Fibroblast of the conjunctiva (primary cell): ENCODE measurements at places on chromosomes 2 and 18.

- DNase-seq: no peak
Measured at GRCh38 chr2:47129191-47129706, 25.9 kb downstream of the STPG4 start.

- DNase-seq: no peak
Measured at GRCh38 chr2:128765811-128766210, 447.1 kb upstream of the HS6ST1 start.

DNA sequence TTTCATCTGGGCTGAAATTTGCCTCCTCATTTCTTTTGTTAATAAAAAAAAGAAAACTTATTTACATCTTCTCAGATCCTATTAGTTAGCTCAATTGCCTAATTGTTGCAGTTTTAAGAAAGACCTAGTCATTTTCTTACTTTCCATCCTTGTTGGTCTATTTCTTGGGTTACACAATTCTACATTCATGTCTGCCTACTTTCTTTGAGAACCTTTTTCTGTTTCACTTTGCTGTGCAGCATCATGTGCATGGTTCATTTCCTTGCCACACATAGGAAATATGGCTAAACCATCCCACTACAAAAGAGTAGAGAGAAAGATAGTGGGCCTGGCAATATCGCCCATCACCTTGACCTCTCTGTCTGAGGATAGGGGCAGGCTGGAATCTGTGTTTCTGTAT, 780.7 kb upstream of the FANCL start:
- no peak for DNase-seq

GRCh38 chr18:25592804-25593360, 240.9 kb upstream of the ZNF521 start:
- no peak for DNase-seq

DNA sequence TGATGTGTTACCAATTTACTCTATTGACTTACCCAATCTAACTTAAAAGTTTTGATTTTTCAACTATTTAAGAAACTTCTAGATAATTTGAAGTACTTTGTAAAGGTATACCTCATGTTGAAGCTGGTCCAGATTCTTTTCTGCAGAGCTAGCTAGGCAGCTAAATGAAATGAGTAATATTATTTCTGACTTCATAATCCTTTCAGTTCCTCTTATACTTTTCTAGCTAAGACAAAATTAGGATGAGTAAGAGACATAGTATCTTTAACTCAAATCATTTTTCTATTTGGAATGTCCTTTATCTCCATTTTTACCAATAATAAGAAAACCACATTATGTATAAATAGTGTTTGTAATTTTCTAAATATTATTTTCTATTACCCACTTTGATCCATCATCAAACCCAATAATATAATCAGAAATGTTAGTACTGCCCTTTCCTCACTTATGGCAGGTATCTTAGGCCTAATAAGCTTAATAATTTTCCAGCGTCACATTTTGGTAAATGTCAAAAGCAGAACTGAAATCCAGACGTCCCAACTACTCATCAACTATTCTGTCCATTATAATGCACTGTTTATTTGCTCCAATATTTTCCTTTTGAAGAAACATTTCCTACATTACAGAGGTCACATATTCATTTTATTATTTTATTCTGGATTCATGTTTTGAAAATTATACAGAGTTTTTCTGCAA, 456.6 kb downstream of the THSD7B start:
- no peak for DNase-seq

DNA sequence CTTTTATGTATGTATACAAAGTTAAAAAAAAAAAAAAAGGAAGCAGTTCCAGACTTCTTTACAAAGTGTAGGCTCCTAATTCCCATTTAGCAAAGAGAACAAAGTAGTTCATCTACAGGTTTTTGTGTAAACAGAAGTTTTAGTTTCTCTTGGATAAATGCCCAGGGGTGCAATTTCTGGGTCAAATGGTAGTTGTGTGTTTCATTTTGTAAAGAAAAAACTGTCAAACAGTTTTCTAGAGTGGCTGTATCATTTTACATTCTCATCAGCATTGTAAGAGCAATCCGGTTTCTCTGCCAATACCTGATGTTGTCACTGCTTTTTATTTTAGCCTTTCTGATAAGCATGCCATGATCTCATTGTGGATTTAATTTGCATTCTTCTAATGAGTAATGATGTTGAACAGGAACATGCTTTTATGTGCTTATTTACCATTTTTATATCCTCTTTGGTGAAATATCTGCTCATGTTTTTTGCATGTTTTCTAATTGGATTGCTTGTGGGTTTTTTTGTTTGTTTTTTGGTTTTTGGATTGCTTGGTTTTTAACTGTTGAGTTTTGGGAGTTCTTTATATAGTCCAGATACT, 16.6 kb upstream of the PSME4 start:
- no peak for DNase-seq

GRCh38 chr2:160407393-160408172, 86.0 kb downstream of the RBMS1 start:
- no peak for DNase-seq

DNA sequence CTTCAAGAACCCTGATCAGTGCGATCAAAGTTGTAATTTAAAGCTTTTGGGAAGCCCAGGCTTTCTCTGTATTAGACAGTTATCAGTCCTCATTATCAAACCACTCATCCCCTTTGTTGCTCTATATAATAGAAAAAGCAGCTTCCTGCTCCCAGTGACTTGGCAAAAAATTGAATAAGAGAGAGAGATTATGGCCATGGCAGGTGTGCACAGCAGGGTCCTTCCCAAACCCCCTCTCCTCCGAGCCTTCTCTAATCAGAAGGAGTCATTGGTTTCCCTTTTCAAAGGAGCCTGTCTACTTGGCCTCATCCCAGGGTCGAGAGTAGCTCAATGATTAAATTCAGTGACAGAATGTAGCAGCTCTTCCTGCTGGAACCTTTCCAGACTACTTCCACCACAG, 81.5 kb downstream of the SEMA4F start:
- DNase-seq: no peak

- no peak for DNase-seq
Measured at GRCh38 chr18:23568281-23569138, 17.8 kb downstream of the NPC1 start.
